Fibroblast of skin of scalp (primary cell): ENCODE measurements at places on chromosomes 16 and 17.

DNA sequence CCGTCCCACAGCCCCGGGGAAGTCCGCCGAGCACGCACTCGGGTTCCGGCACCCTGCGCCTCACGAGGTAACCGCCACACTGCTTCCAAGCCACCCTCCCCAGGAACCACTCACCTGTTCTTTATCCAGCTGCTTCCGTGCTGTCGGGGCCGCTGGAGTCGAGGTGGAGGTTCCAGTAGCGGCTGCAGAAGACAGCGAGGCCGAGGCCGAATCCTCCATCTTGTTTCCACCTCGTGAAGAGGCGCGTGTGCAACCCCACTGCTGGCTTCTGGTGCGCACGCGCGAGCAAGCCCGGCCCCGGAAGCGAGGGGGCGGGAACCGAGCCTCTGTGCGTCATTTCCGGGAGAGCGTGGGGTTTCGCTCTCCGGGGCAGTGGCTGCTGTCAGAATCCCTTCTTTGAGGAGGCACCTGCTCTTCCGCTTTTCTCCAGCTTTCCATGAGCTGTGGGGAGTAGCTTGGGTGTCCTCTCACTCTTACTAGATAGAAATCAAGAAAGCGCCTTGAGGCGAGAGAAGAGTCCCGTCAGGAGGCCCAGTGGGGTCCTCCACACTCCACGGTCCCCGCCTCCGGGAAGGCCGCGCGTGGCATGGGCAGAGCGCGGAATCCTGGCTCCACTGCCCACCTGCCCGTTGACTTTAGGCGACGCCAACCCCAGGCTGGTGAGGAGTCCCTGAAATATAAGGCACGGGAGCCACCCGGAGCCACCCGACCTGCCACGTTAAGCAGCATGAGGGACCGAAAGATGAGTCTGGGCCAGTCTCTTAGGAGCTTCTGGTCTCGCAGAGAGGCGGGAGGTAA lies at the start of gene RSL1D1:
Gene RSL1D1 (minus strand): TSS at position 249 of the 798 bp plus-strand sequence. CDS start 30 bp downstream, at position 219.
- peak; percentile 93 for DNase-seq

DNA sequence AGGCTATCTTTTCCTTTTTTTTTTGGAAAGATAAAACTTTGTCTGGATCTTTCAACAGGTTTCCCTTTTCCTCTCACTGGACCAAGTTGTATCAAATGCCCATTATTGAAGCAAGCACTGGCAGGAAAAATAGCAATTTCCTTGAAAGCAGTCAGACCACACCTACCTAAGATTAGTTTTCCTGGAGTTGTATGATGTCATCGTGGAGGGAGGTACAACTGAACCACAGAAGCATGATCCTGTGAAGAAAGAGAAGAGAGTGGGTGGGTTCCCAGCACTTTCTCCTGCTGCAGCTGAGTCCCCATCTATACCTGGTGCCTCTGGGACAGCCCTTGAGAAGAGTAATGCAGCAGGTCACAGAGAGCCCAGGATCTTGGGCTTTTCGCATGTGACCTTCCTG lies 63.6 kb upstream of the ERCC4 start:
- DNase-seq: no peak

DNA sequence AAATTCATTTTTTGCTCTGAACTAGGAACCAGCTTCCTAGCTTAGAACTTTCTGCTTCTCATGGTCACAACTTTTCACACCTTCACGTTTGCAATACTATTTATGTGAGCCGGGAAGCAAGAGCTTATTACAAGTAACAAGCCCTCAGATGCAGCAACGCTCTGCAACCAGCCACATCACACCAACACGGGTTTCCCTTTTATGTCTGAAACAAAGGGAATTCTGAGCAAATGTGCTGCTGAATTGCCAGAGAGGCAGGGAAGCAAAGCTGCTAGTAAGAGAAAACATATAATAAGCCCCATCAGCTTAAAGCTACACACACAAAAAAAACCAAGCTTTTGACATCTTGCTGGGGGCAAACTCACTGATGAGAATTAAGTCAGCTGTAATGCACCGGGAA lies 122.2 kb downstream of the SLC39A11 start:
- no peak for DNase-seq

GRCh38 chr17:48453447-48453846 lies 23.4 kb upstream of the SKAP1 start:
- no peak for DNase-seq

GRCh38 chr17:42809250-42809649 lies 10.6 kb downstream of the CNTD1 start:
- DNase-seq: no peak

GRCh38 chr17:71200597-71200996 lies 920.2 kb upstream of the SOX9 start:
- no peak for DNase-seq

DNA sequence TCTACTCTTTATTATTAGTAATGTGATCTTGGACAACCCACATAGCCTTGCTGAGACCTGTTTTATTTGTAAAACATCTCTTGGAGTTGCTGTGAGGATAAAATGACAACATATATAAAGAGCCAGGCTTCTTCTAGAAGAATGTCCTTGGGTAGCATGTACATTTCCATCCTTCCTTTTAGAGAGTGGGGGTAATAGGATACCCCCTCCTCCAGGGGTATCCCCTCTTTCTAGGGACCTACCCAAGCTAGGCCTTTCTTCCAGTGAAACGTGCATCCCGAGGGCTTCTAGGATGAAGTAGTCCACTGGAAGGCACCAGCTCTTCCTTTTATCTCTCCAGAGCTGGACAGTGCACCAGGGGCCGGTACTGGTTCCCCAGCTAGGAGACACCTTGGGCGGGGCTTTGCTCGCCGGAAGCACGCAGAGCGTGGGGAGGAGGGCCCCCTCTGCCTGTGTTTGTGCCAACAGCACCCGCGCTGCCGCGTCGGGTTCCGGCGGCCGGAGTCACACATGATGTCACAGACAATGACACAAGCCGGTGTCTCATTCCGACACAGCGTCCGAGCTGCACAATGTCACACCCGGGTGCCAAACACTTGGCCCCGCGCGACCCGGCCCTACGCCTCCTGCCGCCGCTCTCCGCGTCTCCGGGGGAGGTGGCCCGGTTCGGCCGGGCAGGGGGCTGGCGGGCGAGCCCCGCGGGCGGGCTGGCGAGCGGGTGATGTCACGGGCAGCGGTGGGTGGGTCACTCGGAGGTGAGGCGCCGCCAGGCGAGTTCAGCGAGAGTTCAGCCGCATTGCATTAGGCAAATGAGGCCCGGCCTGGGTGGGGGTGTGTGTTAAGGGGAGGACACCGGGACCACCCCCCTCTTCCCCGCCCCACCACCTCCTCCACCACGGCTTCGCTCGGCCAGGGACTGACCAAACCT lies 23.4 kb downstream of the GJD3 start:
- DNase-seq: peak; percentile 66

GRCh38 chr17:47846716-47847340 lies 4.1 kb downstream of the SP6 start:
- no peak for DNase-seq

DNA sequence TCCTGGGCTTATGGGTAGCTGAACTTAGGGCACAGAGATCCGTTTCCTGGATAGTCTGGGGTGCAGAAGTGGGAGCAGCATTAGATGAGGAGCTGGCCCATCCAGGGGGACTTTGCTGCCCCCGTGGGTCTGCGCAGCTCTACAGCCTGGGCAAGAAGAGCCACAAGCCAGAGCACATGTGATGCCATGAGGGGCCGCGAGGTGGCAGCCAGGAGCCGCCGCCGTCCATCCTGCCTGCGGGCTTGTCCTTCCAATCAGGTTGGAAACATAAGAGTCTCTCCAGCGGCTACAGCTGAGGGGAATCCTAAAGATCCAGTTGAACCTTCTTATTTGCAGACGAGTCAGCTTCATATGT lies 21.9 kb downstream of the C1QTNF1 start:
- peak; percentile 63 for DNase-seq

- DNase-seq: no peak
Observed at GRCh38 chr16:58249388-58249779, 45.4 kb downstream of the PRSS54 start.

- no peak for DNase-seq
Observed at GRCh38 chr17:80860101-80860671, 131.5 kb upstream of the CHMP6 start.

DNA sequence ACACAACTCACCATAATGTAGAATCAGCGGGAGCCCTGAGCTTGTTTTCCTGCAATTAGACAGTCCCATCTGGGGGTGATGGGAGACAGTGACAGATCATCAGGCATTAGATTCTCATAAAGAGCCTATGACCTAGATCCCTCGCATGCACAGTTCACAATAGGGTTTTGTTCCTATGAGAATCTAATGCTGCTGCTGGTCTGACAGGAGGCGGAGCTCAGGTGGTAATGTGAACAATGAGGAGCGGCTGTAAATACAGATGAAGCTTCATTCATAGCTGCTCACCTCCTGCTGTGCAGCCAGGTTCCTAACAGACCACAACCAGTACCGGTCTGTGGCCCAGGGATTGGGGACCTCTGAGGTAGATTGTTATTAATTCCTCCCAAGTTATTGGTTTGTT lies 2.9 kb upstream of the DOK4 start:
- no peak for DNase-seq

- no peak for DNase-seq
Observed at GRCh38 chr17:62871291-62871690, 63.2 kb upstream of the MARCHF10 start.

- peak; percentile 52 for DNase-seq
Observed at GRCh38 chr16:64865069-64865696, 256.7 kb downstream of the CDH11 start.

DNA sequence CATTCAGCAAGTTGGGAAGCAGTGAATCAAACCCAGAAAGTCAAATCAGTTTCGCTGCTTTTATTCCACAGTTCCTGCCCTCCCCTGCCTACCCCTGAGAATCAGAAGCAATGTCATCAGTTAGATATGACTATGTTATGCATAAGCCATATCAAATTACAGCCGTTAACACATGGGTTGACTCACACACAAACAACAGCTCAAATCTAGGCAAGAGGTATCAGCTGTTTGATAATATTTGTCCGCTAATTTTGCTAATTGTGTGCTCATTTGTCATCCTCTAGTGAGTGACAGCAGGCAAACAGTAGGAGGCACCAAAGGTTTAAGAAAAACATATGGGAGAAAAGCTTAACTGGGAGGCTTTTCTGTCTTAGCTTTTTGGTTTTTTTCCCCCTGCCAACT lies 327.4 kb upstream of the CCL2 start:
- DNase-seq: peak; percentile 1

GRCh38 chr17:51647826-51648225 lies 387.5 kb downstream of the UTP18 start:
- peak; percentile 24 for DNase-seq

DNA sequence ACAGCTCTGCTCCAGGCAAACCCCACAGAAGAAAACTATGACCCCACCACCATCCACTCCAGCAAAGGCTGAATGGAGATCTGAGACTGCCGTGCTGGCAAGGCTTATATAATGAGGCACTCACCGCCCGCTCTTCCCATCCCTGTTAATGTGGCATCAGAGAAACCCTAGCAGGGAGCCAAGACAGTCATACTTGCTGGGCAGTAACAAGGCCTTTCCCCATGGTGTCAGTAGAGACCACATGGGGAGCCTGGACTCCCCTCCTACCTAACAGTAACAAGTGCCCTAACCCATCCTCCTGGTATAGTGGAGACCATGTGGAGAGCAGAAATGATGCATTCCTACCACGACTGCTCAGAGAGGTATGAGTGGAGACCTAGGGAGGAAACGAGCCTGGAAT lies 235.2 kb downstream of the C16orf78 start:
- peak; percentile 72 for DNase-seq

- DNase-seq: no peak
Observed at GRCh38 chr17:61073799-61074513, 325.7 kb upstream of the TBX2 start.

- DNase-seq: no peak
Observed at GRCh38 chr16:27838536-27839175, 224.9 kb downstream of the GSG1L start.

DNA sequence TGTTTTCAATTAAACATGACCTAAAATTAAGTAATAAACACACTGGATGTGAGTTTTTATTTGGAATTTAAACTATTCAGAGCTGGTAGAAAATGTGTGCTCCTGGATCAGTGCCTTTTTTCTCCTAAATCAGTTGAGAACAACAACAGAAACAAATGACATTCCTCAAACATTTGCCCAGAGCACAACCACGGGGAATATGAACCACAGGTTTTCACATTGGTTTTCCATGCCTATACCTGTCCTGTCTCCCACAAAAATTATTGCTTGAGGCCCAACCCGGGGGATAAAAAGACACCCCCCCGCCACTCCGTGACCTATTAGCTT lies 6.8 kb downstream of the HSBP1 start:
- DNase-seq: peak; percentile 74

GRCh38 chr16:26733710-26734109 lies 333.0 kb upstream of the C16orf82 start:
- DNase-seq: no peak

DNA sequence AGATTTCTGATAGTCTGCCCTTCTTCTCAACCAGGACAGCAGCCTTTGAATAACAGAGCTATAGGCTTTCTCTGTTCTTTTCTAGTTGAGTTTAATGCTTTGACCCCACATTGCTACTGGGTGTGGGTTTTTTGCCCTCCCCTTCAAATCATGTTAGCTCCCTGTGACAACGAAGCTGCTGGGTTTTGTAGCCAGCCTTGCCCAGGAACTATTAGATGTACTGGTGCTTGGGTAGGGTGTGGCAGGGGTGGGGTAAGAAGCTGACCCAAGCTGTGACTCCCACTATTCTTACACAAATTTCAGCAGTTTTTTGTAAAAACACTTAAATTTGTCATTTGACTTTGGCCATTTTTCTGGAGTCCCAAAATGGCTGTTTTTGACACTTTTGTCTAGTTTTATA lies 69.7 kb downstream of the NLK start:
- no peak for DNase-seq

DNA sequence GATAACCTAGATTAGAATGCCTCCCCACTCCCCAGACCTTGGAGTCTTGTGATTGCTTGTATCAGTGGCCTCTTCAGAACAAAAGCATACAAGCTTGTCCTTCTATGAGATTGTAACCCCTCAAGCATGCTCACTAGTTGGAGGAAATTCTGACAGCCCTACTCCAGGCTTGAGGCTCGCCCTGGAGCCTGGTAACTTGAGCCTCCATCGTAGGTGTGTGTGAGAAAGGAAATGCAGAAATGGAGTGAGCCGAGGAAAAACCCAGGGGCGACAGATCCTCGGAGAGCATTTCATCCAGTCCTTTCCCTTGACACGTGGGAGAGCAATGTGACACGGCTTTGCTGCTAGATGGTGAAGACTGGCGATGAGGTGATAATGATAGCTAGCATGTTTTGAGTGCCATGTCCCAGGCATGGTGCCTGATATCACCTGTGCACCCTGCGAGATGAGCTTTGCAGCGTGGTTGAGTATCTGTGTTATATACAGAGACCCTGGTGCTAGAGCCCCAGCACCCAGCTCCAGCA lies 31.2 kb downstream of the GNAO1 start:
- no peak for DNase-seq

- DNase-seq: no peak
Observed at GRCh38 chr16:70793851-70794502, 7.0 kb downstream of the VAC14 start.

DNA sequence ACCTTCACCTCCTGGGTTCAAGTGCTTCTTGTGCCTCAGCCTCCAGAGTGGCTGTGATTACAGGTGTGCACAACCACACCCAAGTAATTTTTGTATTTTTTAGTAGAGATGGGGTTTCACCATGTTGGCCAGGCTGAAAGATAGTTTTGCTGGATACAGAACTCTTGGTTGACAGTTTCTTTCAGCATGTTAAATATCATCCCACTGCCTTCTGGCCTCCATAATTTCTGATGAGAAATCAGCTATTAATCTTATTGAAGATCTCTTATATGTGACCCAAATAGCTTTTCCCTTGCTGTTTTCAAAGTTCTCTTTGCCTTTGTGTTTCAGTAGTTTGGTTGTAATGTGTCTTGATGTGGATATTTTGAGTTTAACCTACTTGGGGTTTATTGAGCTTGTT lies 50.3 kb upstream of the BRD7 start:
- DNase-seq: no peak
